ENCODE measurements at places on chromosomes 12 and 14.

GRCh38 chr12:32644431-32644830, 34.7 kb upstream of the DNM1L start:
- DNase-seq, result no peak

DNA sequence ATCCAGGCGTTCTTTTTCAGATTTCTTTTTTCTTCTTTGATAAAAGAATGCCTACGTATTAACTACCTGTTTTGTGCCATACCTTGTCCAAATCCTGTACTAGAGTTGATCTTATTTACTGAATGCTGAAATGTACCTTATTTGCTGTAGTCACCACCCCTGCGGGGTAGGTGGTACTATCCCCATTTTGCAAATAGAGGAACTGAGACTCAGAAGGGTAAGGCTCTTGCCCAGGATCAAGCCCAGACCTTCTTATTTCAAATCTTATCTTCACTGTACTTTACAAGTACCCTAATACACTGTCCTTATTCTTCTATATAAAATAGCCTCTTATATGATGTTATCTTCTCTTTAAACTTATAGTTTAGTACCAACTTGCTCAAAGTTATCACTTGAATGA, 206.5 kb downstream of the SLC41A2 start:
- no peak for DNase-seq

- no peak for DNase-seq
Observed at GRCh38 chr12:115227137-115227615, 543.2 kb upstream of the TBX3 start.

- DNase-seq, result no peak
Observed at GRCh38 chr14:23335623-23336022, 14.4 kb downstream of the PABPN1 start.

DNA sequence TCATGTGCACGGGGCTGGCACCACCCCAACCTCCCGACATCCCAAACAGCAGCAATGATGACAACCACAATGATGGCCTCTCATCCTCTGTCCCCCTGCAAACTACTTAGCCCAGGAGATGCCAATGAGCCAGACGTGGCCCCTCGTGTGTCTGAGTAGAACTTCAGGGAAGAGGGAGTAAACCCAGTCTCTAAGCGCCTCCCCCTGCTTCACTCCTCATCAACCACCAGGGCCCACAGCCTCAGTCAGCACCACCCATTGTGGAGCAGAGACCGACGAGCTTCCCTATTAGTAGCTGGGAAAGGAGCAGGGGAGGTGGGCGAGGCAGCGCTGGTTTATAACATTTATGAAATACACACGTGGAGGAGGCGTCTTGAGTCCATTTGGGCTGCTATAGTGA, 182.7 kb upstream of the SFSWAP start:
- no peak for DNase-seq

GRCh38 chr12:101824831-101825230, 5.9 kb downstream of the GNPTAB start:
- no peak for DNase-seq

- DNase-seq, result no peak
Observed at GRCh38 chr14:30195941-30196340, 268.3 kb upstream of the PRKD1 start.

DNA sequence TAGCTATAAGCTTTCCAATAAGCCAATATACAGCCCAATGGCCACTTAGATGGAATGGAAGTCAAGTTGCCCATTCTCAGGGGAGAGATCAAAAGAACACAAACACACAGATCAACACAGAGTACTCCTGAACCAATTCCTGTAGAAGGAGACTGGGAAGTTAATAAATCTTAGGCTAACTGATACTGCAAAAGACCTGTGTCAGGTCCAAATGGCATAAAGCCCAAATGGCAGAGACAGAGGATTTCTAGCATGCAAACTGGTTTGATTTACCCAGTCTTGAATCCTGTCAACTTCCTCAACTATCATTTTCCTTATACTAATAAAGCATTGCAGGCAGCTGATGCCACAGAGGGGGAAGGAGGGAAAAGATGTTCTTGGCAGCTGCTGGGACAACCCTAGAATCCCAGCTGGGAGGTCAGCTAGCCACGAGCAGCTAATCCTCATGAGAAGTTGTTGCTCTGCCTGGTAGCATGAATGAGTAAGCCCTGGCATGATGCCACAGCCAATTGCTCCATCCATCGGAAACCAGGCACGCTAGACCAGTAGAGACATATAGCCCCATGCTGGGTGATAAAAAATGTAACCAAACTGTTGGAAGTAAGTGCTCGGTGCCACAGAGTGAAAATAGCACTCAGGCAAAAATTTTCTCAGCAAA, 26.2 kb downstream of the ANG start:
- peak; percentile 65 for DNase-seq

DNA sequence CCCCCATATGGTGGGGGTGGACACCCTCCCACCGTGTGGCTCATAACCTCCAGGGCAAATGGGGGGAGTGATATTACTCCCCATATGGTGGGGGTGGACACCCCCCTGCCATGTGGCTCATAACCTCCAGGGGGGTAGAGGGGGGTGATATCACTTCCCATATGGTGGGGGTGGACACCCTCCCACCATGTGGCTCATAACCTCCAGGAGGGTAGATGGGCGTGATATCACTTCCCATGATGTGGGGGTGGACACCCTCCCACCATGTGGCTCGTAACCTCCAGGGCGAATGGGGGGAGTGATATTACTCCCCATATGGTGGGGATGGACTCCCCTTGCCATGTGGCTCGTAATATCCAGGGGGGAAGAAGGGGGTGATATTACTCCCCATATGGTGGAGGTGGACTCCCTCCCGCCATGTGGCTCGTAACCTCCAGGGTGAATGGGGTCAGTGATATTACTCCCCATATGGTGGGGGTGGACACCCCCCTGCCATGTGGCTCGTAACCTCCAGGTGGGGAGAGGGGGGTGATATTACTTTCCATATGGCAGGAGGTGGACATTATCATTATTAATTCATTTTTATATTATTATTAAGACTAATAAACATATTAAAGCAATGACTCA, 51.2 kb upstream of the OXA1L start:
- no peak for DNase-seq

- no peak for DNase-seq
Observed at GRCh38 chr14:71824816-71825215, 107.4 kb upstream of the RGS6 start.

Measured in dorsolateral prefrontal cortex (tissue), 122 donors.